Stimulated activated CD8-positive, alpha-beta memory T cell treated with anti-CD3 and anti-CD28 coated beads, Interleukin-4, amount 100 ng/mL, for 1 hour (primary cell): ENCODE measurements at places on chromosomes 6 and 20.

- DNase-seq: no peak
Observed at GRCh38 chr20:57582432-57583288, 21.8 kb downstream of the PCK1 start.

DNA sequence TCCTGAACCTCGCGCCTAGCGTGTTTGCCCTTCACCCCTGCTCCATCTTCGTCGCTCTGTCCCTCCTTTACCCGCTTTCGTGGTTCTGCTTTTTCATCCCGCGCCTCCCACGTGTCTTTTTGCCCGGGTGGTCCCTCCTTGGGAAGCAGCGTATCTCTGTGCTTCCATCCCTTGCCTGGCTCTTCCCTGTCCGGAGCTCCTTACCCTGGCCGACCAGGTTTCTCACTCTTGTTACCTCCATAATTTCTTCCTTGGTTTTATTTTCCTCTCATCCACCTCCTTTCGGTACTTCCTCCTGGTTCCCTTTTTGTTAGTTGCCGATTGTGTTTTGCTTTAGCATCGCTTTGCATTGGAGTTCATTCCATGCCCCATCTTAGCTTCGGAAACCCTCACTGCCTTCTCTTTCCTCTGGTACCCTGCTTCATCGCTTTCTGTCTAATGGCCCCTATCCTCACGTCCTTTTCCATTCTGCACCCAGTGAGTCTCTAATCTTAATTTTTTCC is 735 bp downstream of the FAM135A start:
- DNase-seq: no peak

DNA sequence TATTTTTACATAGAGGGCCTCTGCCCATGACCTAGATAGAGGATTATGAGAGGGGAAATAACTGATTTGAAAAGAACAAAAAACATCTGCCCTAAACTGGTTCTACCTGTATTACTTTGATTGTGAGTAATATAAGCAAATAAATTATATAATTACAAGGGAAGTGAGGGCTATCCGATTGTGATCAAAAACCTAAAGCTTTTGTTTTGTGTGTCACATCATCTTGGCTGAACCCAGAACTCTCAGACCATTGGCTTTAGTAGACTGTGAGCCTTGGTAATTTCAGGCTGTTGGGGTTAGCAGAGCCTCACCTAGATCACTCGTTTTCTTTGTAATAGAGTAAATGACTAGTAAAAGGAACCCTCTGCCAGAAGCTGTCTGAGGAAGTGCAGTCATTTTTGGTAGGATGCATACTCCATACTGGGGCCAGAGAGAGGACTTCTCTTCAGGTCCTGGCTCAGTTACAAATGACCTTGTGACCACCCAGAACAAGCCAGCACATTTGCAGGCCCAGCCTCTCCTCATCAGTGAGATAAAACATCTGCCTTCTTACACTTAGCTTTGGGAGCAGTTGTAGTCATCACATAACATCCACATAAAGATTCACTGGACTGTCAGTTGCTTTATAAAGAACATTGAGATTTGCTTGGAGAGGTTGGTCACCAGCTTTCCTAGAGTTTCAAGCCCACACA is 13.5 kb downstream of the STK35 start:
- DNase-seq: no peak

GRCh38 chr6:99425647-99426450 is 741 bp upstream of the PNISR start:
- peak; percentile 5 for DNase-seq

- DNase-seq: no peak
Observed at GRCh38 chr6:37802810-37803209, 16.7 kb upstream of the ZFAND3 start.

DNA sequence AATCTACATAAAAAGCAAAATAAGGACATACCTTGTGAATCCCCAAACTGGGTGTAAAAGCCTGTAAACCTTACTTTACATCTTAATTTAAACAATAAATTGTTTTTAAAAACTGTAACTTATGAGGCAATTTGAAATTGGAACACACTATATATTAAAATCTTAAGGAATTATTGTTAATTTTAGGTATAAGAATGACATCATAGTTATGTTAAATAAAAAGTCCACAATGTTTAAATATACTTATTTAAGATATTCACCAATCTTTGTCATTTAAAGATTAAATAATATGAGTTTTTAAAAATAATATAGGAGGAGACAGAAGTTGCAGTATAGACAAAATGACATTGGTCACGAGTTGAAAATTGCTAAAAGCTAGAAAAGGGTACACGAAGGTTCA is 621.9 kb upstream of the POU3F2 start:
- no peak for DNase-seq

GRCh38 chr6:139608466-139609261 is 234.2 kb upstream of the CITED2 start:
- no peak for DNase-seq

DNA sequence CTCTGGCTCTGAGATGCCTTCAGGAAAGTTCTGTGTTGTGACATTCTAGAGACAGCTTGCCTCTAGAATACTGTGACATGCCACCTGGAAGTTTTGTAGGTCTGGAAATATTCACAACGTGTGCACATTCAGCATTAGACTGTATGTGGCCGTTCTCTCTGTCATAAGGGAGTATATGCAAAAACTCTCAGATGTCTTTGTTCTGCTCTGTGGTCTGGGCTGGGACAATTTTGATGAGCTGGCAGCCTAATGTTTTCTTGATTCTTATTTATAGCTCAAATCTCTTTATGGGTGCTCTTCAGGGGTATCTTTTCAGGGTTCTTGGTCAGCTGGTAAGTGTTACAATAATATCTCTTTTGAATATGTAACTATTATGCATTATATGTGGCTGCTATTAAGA is 355.1 kb downstream of the PAX1 start:
- DNase-seq: no peak

GRCh38 chr6:159720708-159721107 is 6.6 kb upstream of the WTAP start:
- DNase-seq: no peak

- DNase-seq: no peak
Observed at GRCh38 chr6:134247231-134247833, 70.6 kb downstream of the SGK1 start.

GRCh38 chr6:131678442-131678841 is 22.8 kb downstream of the OR2A4 start:
- no peak for DNase-seq

GRCh38 chr6:52361945-52362442 is at the start of gene PAQR8:
PAQR8 (plus strand) TSS chr6:52362151; CDS start chr6:52403214, 41,063 bp downstream.
- DNase-seq: peak; percentile 60

DNA sequence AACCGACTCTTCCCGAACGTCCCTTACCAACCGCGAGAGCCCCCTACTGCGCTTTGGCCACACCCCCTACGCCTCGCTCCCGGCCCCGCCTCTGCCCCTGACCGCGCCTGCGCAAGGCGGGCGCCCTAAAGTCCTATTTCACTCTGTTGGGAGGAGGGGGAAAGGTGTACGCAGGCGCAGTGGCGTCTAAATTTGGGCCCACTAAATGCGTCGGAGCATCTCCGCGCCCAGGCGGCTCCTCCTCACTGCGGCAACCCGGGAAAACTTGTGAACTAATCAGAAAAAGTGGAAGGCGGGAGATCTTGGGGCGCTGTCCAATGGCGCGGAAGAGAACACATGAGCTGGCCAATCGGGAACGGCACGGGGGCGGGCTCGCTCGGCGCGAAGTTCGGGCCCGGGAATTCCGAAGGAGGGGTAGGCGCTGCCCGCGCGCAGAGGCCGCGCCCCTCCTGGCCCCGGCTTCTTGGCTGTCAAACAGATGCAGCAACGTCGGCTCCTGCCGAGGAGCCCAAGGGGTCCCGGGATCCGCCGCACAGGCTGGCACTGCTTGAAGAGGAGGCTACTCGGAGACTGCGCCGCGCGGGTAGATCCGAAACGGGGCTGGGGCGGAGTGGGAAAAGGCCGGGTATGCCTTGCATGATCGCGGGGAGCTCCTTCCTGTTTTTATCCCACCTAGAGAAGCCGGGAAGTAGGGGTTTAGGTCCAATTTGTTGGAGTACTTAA is at the start of gene TCF19:
Gene TCF19 (plus strand): TSS at position 450 of the 723 bp plus-strand sequence. CDS start 881 bp downstream, outside the sequence.
- peak; percentile 99 for DNase-seq

- DNase-seq: no peak
Observed at GRCh38 chr6:158703837-158704822, 54.3 kb downstream of the SYTL3 start.

- DNase-seq: no peak
Observed at GRCh38 chr6:33197431-33198048, 2.9 kb downstream of the RXRB start.

- no peak for DNase-seq
Observed at GRCh38 chr20:62972845-62973745, 20.6 kb downstream of the SLC17A9 start.

DNA sequence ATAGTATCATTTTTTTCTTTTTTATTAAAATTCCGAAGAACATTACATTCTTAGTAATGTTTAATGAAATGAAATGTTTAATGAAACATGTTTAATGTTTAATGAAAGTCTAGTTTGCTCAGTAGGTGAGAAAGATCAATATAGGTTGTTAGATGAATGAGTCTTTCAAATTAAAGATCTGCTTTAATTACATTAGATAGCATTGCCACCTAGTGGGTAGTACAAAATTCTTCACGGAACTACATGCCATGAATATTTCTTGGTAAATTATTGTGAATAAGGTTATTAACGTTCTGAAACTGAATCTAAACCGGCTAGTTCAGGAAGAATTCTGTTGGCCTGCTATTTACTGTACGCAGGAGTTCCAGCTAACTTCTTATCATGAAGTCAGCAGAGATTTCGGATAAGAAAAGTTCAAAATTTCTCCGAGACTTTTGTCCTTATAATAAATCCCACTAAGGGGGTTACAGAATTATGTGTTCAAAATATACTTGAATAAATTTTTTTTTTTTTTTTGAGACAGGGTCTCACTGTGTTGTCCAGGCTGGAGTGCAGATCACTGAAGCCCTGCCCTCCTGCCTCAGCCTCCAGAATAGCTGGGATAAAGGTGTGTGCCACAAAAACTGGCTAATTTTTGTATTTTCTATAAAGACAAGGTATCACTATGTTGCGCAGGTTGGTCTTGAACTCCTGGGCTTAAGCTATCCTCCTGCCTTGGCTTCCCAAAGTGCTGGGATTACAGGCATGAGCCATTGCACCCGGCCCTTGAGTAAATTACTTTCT is 7.9 kb upstream of the GMNN start:
- no peak for DNase-seq

DNA sequence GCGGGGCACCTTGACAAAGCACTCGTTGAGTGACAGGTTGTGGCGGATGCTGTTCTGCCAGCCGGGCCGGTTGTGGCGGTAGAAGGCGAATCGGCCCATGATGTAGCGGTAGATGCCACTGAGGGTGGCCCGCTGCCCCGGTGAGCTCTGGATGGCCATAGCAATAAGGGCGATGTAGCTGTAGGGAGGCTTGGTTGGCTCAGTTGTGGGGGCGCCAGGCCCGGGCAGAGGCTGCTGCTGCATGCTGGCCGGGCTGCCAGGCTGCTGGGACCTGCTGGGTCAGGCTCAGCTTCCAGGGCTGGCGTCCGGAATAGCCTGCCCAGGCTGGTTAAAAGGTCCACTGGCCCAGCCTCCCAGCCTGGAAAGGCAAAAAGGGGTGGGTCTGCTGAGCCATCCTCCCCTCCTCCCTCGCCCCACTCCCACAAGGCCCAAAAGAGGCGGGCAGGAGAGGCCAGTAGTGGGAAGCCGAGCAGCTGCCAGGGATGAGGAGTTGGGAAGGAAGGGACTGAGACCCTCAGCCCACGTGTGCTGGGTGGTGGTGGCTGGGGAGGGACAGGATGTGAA is at the start of gene FOXS1:
Gene FOXS1 (minus strand): TSS at position 305 of the 564 bp plus-strand sequence. CDS start 62 bp downstream, at position 243.
- DNase-seq: no peak

- DNase-seq: no peak
Observed at GRCh38 chr6:33050014-33050810, 23.2 kb downstream of the HLA-DPA1 start.

- no peak for DNase-seq
Observed at GRCh38 chr20:47676912-47677634, 108.2 kb downstream of the SULF2 start.

DNA sequence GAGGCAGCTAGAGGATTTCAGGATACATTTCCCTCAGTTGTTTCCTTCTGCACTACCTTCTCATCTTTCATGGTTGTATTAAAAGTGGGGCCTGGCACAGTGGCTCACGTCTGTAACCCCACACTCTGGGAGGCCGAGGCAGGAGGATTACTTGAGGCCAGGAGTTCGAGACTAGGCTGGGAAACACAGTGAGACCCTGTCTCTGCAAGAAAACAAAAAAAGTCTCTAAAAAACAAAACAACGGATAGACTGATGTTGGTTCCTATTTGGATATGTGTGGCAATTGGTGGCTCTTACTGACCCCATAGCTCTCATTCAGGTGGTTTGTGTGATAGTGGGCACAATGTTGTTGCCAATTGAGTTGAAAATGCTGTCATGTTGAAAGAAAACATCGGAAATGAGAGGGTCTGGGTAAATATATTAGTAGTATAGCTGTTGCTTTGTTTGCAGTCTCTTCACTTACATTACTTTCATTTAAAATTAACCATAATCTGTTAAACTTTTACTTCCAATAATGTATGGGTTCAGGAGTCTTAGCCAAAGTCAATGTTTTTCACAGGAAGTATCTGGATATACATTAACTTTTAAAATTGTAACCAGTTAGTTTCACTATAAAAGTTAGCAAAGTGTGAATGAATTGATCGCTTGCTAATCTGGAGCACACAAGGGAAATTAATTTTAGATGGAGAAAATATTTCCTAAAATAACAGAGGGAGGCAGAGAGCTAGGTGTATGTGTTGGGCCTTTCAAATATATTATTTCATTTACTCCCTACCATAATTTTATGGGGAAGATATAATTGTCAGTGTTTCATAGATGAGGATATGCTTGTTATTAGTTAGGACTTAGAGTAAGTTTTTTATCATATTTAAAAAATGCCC is 31.1 kb downstream of the UTRN start:
- DNase-seq: no peak

- no peak for DNase-seq
Observed at GRCh38 chr6:33630014-33630413, 8.9 kb downstream of the ITPR3 start.

DNA sequence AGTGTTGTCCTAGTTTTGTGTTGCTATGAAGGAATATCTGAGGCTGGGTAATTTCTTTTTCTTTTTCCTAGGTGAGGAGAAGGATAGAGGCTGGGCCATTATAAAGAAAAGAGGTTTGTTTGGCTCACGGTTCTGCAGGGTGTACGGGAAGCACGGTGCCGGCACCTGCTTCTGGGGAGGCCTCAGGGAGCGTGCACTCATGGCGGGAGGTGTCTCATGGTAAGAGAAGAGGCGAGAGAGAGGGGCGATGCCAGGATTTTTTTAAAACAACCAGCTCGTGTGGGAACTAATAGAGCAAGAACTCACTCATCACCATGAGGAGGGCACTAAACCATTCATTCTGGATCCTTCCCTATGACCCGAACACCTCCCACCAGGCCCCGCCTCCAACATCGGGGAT is 14.2 kb upstream of the NPBWR2 start:
- no peak for DNase-seq

GRCh38 chr6:135852746-135853145 is 1.2 kb downstream of the PDE7B start:
- DNase-seq: no peak

- DNase-seq: no peak
Observed at GRCh38 chr6:166664135-166664534, 37.1 kb upstream of the RPS6KA2 start.

GRCh38 chr6:22394691-22395090 is 97.9 kb upstream of the PRL start:
- no peak for DNase-seq
